CD8-positive, alpha-beta T cell (primary cell): ENCODE measurements at places on chromosomes 6 and 20.

DNA sequence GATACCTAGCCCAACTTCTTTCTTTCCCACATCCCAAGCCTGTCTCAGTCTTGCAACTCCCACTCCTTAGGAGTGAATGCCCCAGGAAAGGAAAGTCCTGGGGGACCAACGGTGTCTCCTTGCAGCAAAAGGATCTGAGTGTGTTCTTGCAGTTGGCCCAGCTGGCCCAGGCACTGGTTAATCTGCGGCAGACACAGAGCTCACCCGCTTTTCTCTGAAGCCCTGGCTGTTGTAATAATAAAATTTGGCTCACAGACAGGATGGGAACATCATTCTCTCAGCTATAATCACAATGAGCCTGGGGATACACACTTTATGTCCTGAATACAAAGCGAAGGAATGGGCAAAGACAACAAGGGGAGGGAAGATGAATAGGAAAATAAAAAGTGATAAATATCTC lies 287.0 kb upstream of the PRND start:
- DNase-seq, result no peak

DNA sequence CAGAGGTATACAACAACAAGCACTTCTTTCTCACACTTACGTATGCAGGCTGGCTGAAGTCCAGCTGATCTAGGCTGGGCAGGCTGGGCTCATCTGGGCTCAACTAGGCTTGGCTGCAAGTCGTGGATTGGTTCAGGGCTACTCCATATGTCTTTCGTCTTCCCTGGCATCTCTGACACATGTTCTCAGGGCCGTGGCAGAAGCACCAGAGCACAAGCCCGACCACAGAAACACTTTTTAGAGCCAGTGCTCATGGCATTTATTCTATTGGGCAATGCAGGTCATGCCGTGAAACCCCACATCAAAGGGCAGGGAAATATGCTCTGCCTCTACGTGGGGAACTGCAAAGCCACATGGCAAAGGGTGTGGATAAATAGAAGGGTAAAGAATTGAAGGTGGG lies 93.8 kb downstream of the RIN2 start:
- DNase-seq, result no peak

DNA sequence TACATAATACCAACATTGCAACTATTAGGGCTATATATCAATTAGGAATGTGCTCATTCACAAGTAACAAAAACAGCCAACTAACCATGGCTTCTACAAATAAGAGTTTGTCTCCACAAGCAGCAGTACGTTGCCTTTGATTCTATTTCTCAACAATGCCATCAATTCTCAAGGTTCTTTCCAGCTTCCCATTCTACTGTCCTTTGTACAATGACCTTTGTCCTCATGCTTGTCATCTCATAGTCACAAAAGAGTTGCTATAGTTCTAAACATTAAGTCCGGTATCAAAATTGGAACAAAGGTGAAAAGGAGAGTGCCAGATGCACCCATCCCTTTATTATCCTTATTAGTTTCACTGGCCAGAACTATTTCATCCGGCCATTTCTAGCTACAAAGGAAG lies 30.8 kb upstream of the IRAK1BP1 start:
- DNase-seq, result no peak

GRCh38 chr20:14234666-14235295 lies 102.6 kb downstream of the FLRT3 start:
- no peak for DNase-seq

GRCh38 chr6:89460713-89461112 lies 27.8 kb downstream of the ANKRD6 start:
- DNase-seq, result no peak
